ENCODE measurements at places on chromosomes 7 and 10.

DNA sequence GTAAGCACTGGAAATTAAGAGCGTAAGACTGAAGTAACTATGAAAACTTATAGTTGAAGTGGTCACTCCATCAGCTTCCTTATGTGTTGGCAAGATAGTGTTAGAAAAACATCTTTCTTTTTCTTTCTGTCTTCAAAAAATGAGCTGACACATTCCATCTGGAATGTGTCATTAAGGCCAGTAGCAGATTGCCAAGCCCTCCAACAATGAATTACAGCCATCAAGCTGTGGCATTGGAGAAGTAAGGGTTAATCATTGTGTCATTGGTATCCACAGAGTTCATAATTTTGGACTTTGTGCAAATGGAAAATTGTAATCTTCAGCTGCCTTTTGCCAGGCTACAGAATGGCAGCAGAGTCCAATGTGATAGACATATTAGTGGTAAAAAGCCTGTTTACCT, 926.3 kb downstream of the NRG3 start:
- DNase-seq: no peak

GRCh38 chr7:505171-505570, 14.5 kb downstream of the PDGFA start:
- DNase-seq: no peak

DNA sequence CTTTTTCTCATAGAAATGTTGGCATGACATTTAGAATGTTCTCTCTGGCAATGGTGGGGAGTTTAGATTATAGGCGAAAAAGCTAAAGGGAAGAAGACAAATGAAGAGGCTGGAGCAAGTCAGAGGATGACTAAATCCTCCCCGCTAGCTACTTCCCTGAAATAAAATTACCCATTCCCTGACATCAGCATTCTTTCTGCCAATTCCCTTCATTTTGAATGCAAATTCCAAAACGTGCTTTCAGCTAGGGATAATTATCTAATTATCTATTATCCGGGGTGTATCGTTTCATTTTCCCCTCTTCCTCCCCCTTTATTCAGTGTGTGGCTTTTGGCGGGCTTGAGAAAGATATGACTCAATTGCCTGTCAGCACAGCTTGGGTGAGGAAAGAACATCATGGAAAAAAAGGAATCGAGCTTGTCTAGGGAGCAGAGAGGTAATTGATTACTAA, 672.3 kb downstream of the TNS3 start:
- DNase-seq: no peak

DNA sequence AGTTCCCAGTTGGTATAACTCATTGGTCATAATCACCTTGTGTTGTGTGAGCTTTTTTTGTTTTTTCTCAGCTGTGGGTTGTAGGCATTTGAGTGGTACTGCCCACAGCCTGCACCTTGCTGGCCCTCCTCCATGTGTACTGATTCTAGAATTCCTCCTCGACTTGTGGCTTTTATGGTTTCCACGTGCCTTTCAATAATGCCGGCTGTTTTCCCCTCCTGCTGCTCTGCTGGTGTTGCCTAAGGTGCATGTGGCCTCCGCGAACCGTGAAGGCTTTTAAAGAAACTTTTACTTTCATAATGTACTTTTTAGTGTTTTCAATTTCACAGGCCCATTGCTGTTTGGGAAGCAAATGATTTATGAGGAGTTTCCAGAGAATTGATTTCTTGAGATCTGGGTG, 518.0 kb downstream of the REEP3 start:
- no peak for DNase-seq

DNA sequence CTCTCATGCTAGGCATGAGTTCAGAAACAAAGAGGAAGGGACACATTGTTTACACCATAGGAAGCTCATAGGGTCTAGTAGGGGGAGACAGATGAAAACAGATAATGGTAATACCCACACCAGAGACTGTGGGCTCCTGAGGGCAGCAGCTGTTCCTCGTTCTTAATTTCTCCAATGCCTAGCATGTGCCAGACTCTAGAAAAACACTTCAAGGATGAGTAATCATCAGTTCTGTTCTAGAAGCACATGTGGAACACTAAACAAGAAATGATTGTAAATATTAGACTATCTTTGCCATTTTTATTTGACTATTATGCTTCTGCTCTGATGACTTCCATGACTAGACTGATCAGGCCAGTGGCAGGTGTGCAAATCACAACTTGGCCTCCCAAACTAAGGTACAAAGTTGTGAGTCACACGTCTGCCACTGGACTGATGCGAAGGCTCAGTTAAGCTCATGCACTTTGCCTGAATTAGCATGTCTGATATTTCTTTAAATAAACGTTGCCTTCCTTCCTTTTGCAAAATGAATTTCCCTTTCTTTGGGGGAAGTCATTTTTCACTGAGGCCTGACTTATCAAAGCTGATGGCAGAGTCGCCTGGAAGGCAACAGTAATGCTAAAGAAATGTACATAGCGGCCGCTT, 89.2 kb upstream of the FGL2 start:
- no peak for DNase-seq

DNA sequence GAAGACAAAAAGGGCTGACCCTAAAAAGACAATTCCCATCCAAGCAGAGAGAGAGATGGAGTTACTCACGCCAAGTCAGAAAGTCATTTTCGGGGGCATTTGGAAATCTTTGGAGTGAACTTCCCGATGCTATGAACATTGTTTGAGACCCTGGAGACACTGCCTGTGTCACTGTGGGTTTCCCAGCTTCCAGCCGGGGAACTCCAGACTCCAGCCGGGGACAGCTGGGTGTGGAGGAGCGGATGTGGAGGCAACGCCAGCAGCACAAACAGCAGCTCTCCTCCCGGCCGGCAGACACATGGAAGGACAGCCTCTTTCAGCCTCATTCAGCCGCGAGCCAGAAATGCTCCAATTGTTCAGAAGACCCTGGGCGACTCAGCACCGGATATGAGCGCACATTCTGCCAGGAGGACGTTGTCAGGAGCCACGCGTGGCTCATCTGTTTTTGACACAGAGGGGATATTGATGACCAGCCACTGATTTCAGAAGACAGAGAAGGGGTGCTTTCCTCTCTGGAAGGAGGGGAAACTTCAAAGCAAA, 97.6 kb downstream of the PRPF18 start:
- no peak for DNase-seq

- no peak for DNase-seq
Observed at GRCh38 chr7:69657985-69658384, 59.7 kb downstream of the AUTS2 start.
